GM04504 (cell line): ENCODE measurements at places on chromosomes 7 and 10.

DNA sequence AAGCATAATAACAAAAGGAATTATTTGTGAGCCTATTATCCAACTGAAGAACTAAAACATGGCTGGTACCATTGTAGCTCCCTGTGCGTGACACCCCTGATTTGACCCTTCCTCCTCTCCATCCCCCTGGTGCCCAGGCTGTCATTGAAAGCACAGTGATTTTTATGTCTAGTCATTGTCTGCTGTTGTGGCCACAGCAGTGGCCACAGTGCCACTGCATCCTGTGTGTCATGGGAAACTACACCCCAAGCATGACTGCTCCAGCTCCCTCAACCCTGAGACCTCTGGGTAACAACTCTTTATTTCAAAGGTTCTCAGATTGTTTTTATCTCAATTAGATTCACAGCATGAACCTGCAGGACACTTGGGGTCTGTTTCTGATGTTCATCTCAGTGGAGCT is 52.0 kb downstream of the ERLIN1 start:
- DNase-seq, result no peak

DNA sequence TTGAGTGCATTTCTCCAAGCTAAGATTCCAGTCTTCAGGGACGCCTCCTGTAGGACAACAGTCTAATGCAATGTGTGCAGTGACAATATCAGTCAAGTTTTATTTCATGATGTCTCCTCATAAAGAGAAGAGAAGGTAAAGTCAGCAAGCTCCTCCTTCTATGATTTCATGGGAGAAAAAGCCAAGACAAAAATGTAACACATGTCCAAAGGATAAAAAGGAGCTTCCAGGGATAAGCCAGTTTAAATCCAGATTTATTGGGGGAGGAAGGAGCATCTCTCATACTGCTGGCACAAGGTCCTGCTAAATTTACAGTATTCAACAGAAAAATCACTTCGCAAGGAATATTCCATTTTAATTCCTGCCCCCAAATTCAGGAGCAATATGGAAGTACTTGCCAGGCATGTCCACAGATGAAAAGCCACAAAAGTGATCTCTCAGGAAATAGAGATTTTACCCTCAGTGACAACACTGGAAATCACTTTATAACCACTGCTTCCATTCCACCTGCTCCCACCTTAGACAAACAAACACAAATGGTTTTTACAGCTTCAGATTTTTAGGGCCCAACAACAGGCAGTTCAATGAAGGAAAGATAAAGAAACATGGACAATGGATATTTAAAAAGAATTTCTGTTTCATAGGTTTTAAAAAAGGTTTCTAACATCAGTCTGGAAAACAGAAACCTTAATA is 677.5 kb upstream of the C7orf33 start:
- DNase-seq, result no peak

GRCh38 chr10:72875250-72876055 is 18.1 kb upstream of the OIT3 start:
- DNase-seq, result no peak

DNA sequence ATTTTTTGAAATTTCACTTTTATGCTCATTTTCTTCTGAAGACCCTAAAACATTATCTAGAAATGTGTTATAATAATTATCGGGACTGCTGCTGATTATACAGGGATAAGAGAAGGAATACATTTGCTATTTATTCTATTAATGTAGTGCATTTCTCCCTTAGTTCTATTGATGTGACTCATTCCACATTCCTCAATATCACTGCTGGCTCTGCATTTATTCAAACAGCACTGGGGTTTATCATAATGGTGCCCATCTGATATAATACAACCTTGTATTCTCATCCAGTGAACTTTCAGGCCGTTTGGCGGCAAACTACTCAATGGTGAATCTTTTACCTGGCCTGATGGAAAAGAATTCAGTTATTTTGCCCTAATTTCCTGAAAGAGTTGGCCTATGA is 7.8 kb downstream of the KCND2 start:
- DNase-seq, result no peak

DNA sequence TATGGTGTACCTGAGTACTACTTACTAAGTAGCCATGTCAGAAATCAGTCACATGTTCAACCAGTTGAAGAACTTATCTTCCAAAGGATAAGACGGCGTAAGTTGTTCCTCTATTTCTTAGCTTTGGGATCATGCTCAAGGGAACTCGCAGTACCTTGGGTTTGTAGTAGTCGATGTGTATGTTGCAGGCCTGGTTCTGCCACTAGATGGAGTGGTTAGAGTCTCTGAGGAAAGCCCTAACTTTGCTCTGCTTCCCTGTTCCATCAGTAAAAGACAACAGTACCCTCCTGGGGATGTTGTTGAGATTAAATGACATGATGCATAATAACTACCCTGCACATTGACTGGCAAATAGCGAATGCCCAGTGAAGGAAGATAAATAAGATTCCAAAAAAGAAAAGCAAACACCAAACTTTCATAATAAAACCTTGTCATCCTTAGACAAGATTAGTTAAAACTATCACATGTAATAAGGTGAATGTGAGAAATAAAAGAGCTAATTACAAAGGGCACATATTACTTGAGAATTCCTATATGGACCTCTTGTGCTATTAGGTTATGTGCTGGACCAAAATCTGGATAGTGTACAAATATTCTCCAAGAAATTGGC is 165.9 kb downstream of the ABCA13 start:
- no peak for DNase-seq
